Stimulated activated CD8-positive, alpha-beta memory T cell treated with anti-CD3 and anti-CD28 coated beads, Interleukin-2, amount 100 ng/mL, for 1 hour (primary cell): ENCODE measurements at places on chromosomes 1 and 21.

- no peak for DNase-seq
Measured at GRCh38 chr21:35333831-35334618, 284.9 kb upstream of the RUNX1 start.

DNA sequence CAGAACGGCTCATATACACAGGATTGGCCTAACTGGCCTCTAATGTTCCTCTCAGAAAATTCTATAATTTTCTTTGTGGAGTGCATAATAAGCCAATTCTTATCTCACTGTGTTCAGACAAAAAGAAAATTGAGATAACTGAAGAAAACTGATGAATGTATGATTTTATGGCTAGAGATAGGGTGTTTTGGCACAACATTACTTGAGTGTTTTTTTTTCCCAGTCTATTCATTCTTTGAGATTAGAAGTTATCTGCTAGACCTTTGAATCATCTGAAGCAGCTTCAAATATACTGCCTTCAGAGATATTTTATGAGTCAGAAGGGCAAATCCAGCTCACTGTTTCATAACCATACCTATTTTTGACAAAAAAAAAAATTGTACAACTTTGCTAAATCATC is 85.6 kb downstream of the VAV3 start:
- no peak for DNase-seq

GRCh38 chr21:35645991-35646390 is 414.3 kb downstream of the SETD4 start:
- no peak for DNase-seq

GRCh38 chr1:93411000-93411399 is 36.9 kb upstream of the FNBP1L start:
- DNase-seq: no peak

DNA sequence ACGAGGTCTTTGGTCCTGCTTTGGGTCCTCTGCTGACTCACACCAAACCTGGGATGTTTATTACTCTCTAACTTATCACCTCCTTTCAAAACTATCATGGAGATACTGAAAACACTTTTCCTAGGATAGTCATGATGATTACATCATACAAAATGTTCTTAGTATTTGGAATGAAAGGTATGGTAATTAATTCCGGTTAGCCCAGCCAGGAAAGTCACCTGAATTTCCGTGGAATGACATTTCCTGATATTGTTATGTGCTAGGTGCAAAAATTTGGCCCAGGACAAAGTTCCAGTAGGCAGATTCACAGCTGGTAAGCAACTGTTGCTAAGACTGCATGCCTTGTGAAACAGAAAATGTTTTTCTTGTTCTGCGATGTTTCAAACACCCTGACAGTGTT is 203.4 kb downstream of the ZNF648 start:
- no peak for DNase-seq

GRCh38 chr1:31981456-31981839 is 32.2 kb upstream of the KHDRBS1 start:
- DNase-seq: no peak

DNA sequence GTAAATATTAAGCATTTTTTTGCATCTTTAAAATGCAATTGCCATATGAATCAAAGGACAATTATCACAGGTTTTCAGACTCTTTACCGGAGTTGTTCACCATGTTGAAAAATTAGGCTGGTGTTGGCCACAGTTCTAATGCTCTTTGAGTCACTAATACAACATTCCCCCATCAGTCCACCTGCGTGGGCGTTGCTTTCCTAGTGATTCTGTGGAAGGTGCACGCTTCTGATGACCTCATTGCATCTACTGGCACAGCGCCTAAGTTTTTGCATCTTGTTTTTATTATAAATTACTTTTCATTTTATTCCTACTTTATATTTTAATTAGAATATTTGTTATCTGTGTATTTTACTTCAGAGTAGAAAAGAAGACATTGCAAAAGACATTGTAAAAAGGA is 4.7 kb upstream of the F5 start:
- no peak for DNase-seq

GRCh38 chr1:81827942-81828341 is 27.2 kb downstream of the ADGRL2 start:
- DNase-seq: no peak

DNA sequence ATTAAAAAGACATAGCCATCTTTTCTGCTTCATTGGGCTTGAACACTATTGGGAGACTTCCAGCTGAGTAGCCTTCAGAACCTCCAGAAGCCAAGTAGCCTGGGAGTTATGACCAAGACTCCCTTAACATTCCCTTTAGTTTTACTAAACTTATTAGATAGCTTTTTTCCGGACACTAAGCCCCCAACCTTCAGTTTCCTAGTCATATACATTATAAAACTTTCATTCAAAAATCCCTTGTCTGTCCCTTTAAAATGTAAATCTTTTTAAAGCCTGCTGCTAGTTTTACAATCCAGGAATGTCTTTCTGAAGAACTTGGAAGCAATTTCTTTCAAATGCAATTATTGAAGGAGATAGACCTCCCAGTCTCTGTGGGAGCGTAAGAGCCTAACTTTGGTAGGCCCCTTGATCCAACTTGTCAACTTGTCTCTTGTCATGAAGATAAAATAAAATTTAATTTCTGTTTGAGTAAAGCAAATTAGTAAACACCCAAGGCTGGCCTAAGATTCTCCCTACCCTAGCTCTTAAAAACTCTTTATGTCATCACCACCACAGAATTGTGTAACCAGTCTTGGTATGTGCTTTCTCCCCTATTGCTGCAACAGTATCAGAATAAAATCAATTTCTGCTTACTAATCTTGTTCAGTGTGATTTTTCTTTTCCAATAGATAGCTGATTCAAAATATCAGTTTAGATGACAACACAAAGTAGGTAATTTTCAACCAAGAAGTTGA is 796.2 kb downstream of the PLA2G4A start:
- DNase-seq: no peak

- DNase-seq: no peak
Measured at GRCh38 chr1:41536361-41536802, 51.9 kb upstream of the EDN2 start.

- DNase-seq: no peak
Measured at GRCh38 chr1:193979219-193979618, 792.8 kb upstream of the B3GALT2 start.

DNA sequence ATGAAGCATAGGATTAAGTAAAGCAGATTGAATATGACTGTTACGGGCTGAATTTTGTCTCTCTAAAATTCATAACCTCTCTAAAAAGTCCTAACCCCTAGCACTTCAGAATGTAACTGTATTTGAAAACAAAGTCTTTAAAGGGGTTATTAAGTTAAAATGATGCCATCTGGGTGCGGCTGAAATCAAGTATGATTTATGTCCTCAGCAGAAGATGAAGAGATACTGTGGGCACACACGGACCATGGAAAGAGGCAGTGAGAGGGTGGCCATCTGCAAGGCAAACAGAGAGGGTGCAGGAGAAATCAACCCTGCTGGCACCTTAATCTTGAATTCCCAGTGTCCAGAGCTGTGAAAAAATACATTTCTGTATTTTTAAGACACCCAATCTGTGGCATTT is 3.8 kb upstream of the USP25 start:
- no peak for DNase-seq

DNA sequence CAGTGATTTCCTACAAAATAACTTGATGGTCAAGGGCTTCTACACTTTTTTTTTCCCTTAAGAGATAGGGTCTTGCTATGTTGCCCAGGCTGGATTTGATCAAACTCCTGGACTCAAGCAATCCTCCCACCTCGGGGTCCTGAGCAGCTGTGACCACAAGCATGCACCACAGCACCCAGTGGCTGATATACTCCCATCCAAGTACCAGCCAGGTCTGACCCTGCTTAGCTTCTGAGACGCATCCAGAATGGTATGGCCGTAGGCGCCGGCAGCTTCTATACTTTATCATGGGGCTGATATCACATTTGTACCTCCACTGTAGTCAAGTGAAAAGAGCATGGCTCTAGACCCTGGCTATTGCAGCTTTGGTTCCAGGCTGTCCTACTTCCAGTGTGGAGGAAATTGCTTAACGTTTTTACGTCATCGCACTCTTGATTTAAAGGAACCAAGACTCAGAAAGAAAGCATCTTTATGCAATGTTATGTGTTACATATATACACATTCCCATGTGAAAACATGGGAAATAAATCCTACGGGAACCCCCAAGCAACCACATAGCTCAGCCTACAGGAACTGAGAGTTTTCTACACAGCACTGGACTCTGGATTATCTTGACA is 39.5 kb downstream of the PDPN start:
- DNase-seq: no peak

GRCh38 chr1:210293171-210293607 is 35.5 kb upstream of the HHAT start:
- DNase-seq: no peak

- no peak for DNase-seq
Measured at GRCh38 chr1:89725011-89725370, 92.1 kb downstream of the LRRC8C start.

DNA sequence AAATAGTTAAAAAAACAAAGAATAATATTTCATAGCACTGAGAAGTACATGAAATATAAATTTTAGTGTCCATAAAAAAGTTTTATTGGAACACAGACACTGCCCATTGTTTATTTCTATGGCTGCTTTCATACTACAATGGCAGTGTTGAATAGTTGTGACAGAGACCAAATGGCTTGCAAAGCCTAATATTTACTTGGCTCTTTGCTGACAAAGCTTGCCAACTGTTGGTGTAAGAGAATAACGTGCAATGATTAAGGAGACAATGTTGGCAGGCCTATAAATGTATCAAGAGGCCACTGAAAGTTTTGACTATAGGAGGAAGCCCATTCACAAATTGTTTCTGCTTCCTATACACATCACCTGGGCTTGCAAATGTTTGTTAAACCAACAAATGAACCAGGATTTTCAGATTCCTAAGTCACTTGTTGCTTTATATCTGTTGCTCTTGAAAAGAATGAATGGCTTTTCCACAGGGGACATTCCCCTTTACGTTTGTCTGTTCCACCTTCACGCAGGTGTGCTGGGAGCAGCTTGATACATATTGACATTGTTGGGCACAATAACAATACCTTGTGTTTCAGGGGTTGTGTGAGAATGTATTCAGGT is 5.5 kb upstream of the ST6GALNAC3 start:
- DNase-seq: no peak

- DNase-seq: no peak
Measured at GRCh38 chr1:64745986-64746940, 1.4 kb downstream of the RAVER2 start.

DNA sequence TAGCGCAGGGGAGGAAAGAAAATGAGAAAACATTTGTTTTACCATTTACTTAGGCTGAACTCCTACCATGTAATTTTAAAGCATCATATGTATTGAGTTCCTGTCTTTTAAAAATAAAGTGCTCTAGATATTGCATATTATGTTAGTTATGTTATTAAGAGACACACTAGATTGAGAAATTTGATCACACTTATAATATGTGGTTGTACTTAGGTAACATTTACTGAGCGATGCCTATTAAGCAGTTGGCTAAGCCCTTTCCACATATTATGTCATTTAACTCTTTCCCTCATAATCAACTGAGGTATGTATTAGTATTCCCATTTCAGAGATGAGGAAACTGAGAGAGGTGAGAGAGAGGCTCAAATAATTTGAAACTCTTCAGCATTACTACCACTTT is 4.5 kb upstream of the LRRC8D start:
- no peak for DNase-seq

DNA sequence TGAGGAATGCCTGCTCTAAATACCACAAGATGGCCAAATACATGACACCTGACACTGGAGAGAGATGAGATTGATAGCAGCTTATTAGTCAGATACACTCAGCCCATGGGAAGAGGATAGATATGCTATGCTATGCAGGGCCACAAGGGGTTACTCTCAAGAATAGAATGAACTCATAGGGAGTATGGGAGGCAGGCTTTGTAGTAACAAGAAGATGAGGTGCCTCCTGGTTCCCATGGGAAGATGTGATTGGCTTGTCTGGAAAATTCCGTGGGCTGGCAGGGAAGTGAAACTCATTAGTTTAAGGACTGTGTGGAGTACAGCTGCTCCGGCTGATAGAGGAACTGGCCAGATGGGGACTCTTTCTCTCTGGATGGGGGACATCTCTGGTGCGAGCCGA is 16.5 kb downstream of the CCDC30 start:
- no peak for DNase-seq

DNA sequence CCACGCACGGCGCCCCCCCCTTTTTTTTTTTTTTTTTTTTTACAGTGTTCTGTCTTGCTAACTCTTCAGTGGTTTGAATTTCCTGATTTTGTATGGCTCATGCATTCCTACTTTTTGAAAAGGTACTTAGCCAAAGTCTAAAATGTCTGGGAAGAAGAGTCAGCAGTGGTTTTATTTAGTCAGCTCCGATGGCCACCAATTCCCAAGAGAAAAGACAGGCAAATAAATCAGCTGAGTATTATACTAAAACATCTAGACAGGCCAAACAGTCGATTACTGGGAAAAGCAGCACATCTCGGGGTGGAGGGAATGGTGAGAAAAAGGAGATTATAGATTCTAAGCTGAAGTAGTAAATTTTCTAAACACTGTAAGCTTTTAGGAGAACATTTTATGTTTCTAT is 192.5 kb upstream of the ZRANB2 start:
- no peak for DNase-seq
